NCI-H524 (cell line): ENCODE measurements at places on chromosomes 3 and 15.

DNA sequence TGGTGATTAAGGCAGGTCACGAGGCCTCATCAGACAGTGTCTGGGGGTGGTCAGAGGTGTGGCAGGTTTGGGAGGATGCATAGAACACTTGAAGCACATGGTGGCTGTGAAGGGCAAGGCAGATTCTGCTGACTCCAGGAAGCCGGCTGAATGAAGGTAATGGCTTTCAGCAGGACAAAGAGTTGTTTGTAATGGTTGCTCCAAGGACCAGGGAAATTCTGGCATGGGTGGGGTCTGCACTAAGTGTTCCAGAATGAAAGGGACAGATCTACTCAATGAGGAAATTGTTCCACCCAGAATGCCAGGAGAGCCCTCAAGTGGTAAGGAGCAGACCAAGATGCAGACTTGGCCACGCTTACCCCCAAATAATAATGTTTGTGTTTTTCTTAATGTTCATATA lies 70.7 kb upstream of the ACAD9 start:
- no peak for DNase-seq

DNA sequence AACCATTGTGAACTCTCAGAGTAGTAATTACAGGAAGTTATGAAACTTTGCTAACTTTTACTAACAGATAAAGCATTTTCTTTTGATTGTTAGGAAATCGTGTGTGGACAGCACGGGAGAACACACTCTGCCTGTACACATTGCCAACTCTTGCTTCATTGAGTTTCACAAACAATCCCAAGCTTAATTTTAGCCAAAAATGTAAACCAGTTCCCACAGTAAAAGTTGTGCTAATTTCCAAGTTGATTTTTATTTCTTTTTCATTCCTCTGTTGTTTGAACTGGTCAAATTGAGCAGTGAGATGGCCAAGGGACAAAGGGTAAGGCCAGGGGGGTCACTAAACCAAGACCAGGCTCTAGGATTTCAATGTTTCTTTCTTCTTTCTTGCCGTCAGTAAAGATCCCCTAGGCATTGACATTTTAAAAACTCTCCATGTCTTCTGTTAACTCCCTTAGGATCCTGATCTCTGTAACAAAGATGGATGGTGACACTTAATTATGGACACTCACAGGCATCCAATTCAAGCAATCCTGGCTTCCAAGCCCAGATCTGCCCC lies 414.9 kb downstream of the RBMS3 start:
- DNase-seq, result no peak

DNA sequence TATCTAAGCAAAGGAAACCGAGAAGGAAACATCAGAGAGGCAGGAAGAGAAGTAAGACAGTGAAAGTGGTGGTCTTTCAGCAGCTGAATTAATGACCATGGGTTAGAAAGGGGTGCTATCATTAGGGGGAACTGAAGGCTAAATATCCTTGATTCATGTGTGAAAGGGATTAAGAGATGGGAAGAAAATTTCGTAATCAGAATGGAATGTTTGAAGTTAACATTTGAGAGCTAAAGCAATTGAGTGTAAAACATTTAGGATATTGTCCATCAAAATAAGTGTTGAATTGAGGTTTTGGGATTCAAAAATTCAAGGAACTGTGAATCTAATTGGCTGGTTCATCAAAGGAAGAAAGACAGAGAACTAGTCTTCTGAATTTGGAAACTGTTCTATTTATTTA lies 4.1 kb upstream of the ECT2 start:
- no peak for DNase-seq

GRCh38 chr3:134034005-134034785 lies 4.5 kb upstream of the SLCO2A1 start:
- no peak for DNase-seq

GRCh38 chr15:68484696-68485400 lies 52.9 kb upstream of the ITGA11 start:
- DNase-seq, result no peak

DNA sequence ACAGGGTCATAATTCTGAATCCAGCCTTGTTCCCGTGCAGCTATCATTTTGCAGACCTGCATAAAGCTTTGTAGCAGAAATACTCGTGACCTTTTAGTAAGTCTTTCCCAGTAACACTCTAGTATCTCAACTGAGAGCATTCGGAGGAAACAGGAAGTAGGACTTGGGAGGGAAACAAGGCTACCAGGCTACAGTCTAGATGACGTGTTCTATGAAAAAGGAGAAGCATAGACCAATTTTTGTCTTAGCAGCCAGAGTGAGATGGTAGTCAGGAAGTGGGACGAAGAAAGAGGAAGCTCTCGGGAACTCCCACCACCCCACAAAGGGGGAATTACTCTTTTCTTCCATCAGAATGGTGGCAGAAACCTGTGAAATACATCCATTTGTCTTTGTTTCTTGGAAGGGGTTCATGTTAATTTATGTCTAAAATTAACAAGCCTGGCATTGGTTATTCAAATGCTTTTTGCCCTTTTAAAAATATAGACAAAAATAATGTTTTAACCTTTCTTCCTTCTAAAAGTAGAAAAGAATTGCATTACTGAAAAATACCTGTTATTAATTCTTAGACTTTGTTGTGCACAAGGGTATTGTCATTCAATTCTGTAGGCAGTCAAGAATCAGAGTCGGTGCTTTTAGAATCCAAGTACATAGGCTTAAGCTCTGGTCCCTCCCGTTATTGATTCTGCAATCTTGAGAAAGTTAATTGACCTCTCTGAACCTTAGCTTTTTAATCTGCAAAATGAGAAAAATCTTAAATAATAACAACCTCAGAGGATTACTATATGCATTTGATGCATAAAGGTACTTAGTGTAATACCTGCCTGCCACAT lies 1.6 kb upstream of the SUCNR1 start:
- no peak for DNase-seq
